H7 (cell line): ENCODE measurements at places on chromosomes 1 and 21. TPM values are rescaled to one million over a fixed set of nuclear protein-coding genes. Genes with fewer than 3 reads are reported as not detected.

CD5L gene
- total RNA-seq = not detected in 2 replicates

MROH9 gene
- total RNA-seq = not detected in 2 replicates

CDC42BPA gene
- total RNA-seq = 26.1 and 32.4 TPM in 2 replicates

SPRTN gene
- 12.2 and 14.9 TPM in 2 replicates for total RNA-seq

PDC gene
- not detected in 2 replicates for total RNA-seq

PGM1 gene
- 170 and 234 TPM in 2 replicates for total RNA-seq

LCE1D gene
- total RNA-seq = not detected in 2 replicates
